ENCODE measurements at places on chromosomes 3 and 15.
A peak's percentile ranks its signal among the peaks of the same experiment; 100 is the strongest.

- DNase-seq: no peak
Measured at GRCh38 chr15:99427668-99428361, 138.0 kb upstream of the MEF2A start.

GRCh38 chr15:37058316-37058985, 41.9 kb downstream of the MEIS2 start:
- DNase-seq: no peak

DNA sequence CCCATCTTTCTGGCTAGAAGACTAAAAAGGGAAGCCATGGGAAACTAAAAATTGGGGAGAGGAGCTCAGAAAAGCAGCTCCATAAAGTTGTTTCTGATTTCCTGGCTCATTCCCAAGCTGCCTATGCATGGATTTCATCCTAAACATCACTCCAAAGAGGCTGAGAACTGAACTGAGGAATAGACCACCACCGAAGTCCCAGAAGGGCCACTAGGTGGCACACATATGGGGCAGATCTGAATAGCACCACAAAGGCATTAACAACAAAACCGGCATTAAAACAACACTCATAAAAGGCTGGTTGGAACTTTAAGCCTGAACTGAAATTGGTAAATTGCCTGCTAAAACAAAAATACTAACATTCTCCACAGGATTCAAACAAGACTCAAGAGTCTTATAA, 106.3 kb downstream of the PLD1 start:
- peak; percentile 17 for DNase-seq

DNA sequence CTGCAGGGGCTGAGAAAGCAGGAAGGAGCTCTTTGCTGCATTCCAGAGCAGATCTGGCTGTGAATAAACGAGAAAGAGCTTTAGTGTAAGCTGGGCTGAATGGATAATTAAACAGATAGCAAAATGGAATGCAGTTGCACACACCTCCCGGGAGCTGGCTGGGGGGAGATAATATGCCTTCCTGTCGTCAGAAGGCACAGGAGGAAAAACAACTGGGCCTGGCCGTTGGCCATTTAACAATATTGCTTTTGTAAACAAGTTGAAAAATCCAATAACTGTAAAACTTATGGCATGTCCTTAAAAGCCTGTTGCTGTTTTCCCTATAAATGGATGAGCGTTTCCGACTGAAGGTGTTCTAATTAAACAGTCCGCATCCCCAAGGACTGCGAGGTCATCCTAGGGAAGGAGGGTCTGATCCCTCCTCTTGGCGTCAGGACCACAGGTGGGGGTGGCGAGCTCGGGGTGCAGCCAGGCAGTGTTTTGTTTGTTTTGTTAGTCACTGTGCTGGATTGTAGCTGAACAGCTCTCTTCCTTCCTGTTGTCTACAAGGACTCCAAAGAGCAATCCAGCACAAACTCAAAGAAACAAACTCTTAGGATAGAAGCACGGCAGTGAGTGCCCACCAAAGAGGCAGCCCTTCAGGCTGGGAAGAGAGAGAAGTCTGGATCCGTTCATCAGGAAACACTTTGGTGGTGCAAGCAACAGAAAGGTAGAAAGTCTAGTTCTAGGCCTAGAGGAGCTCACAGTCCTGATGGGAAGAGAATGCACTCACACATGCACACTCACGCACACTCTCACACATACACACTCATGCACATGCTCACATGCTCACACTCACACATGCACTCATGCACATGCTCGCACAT, 133.4 kb upstream of the SMAD3 start:
- peak; percentile 33 for DNase-seq

- no peak for DNase-seq
Measured at GRCh38 chr3:182005219-182005618, 293.5 kb downstream of the SOX2 start.

DNA sequence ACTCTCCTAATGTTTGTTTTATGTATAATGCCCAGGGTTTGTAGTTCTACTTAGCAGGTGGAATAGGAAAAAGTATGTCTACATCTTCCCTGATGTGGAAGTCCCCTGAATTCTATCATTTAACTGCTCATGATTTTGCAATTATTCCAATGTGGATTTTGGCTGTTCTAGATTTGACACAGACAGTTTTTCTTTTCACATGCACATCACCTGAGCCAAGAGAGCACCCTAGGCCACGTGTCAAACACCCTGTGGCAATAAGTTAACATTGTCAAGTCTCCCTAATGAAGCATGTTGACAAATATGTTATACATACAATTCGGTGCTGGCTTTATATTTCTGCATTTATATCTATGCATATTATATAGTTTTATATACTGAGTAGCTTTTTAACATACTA, 70.0 kb upstream of the SUCLG2 start:
- DNase-seq: no peak

- no peak for DNase-seq
Measured at GRCh38 chr3:30795176-30795575, 99.3 kb downstream of the GADL1 start.

DNA sequence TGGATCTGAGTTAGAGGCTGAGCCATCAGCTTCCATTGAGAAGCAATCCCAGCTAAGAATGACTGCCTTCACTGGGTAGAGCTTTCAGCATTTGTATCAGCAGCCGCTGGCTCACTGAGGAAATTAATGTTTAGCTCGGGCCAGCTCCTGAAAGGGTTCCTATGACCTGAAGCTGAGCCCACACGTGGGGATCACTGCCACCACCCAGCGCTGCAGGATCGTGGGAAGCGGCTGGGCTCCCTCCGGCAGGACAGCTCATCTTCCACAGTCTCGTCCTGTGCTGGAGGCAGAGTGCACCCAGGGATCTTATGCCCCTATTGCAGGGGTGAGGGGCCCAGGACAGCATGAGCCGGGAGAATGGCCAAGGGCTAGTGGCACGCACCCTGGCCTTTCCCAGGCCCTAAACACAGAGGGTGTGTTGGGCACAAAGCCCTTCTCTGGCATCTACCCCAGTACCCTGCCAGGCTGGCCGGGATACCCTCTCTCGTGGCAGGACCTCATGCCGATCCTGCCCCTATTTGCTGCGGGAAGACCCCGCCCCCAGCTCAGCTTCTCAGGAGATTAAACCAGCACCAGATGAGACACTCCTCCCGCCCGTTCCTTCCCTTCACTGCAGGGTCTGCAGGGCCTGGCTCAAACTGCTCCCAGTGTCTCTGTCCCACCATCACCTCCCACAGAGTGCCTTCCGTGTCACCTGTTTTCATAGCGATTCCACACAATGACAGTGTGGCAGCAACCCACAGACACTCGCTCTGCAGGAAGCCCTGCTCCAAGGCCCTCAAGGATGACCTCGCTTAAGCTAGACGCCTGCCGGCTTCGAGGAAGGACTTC, 28.5 kb downstream of the KLHL25 start:
- no peak for DNase-seq

DNA sequence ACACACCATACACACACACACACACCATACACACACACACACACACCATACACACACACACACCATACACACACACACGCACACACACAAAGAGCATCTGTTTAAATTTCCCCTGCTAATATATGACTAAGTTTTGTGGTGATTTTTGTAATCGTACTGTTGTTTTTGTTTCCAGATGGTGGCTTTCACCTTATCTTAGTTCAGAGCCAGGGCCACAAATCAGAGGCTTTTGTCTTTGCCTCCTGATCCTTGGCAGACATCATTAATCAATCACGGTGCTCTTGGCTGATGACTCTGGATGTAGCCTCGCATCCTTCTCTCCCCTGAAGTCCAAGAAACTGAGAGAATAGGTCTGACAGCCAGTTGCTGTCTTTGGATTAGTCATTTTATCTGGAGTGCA, 52.1 kb downstream of the EDEM1 start:
- DNase-seq: no peak

- DNase-seq: no peak
Measured at GRCh38 chr15:61025781-61026180, 203.3 kb downstream of the RORA start.

DNA sequence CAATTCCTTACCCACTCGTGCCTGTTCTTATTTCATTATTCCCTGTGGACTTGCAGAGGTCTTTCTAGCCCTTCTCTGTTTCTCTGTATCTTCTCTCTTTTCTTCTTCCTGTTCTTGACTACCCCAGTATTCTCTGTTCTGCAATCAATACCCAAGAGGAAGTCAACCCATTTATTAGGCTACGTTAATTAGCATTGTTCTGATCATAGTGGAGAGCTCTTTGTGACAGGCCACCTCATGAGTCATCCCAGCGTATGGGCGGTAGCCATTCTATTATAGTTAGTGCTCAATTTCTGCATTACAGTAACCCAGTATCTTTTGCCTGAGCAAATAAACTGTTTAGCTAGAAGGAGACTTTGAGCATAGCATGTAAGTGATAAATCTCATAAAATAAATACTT, 259.5 kb upstream of the GRM7 start:
- DNase-seq: no peak

GRCh38 chr15:53758412-53758811, 1.1 kb downstream of the WDR72 start:
- DNase-seq: no peak

GRCh38 chr15:69766156-69766555, 313.5 kb downstream of the RPLP1 start:
- DNase-seq: no peak

- no peak for DNase-seq
Measured at GRCh38 chr15:74196175-74196574, 6.4 kb downstream of the STRA6 start.

- no peak for DNase-seq
Measured at GRCh38 chr3:97689962-97690361, 74.6 kb upstream of the ARL6 start.

DNA sequence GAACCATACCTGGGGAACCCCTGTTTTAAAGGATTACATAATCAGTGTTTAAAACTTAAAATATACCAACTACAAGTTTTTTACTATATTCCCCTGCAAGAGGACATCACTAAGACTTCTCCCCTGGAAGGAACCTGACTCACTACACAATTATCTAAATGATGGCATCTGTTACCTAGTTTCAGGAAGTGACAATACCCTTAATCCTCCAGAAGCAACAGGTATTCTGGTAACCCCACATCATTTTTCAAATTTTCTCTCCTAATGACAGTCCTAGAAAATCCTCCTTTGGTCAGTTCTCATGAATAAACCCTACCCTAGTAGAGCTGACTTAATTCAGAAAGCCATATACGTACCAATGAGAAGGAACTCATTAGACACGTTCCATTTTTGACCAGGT, 78.4 kb downstream of the RFX7 start:
- no peak for DNase-seq

GRCh38 chr15:63601704-63602185, 4.6 kb downstream of the FBXL22 start:
- DNase-seq: no peak

DNA sequence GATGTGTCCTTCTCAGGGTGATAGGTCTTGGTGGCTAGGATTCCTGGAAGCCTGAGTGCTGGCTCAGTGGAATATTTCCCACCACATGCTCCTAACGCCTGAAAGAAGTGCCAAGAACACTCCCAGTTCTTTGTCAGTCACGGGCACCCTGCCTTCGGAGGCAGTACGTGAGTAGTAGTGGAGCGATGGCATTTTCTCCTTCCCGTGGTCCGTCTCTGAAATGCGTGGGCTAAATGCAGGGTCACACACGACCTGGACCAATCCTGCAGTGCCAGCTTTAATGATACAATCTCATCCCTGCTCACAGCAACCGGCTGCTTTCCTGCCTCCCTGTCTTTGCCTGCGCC, 14.5 kb downstream of the H1-8 start:
- DNase-seq: no peak

DNA sequence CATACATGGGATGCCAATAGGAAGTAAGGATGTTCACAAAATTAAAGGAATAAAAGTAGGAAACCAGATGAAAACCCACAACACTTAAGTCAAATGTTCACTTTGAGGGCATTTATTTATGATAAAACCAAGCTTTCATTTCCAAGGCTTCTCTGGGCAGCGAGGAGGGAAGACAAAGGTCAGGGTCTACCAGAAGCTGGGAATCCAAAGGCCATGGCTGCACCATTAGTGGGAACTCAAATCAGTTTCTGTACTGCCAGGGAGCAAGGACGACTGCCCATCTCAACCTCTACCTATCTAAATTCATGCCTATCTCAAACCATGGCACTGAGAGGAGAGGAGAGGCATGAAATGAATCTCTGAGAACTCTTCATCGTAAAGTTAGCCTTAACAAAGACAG, 22.6 kb downstream of the PBRM1 start:
- no peak for DNase-seq

DNA sequence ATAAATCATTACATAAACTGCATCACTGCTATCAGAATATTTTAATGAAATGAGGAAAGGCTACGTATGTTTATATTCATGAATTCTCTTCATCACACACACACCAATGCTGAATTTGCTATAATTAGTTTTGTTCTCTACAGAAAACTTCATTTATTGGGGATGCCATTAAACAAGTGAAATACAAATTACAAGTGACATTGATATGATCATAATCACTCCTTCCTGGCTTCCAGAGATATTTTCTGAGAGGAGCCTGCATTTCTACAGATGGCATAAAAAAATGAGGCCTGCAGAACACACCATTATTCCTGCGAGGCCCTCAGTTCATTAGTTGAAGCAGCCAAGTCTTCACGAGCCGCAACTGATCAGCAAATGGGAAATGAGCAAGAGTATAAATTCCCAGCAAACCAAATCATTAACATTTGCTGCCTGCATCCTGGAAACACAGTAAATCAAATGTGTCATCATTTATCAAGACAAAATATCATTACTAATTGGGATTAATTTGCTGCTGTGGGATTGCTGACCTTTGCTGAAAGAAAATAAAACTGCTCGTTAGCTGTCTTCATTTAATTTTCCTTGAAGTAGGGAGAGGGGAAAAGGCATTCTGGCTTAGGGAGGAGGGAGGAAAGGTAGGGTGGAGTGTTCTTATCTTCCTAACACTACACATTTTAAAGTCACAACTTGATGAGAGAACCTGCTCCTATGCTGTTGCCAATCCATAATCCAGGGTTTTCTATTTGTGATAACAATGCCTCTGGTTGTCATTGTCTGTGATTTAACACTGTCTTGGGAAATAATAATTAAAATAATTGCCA, 921.9 kb downstream of the SQOR start:
- DNase-seq: no peak

DNA sequence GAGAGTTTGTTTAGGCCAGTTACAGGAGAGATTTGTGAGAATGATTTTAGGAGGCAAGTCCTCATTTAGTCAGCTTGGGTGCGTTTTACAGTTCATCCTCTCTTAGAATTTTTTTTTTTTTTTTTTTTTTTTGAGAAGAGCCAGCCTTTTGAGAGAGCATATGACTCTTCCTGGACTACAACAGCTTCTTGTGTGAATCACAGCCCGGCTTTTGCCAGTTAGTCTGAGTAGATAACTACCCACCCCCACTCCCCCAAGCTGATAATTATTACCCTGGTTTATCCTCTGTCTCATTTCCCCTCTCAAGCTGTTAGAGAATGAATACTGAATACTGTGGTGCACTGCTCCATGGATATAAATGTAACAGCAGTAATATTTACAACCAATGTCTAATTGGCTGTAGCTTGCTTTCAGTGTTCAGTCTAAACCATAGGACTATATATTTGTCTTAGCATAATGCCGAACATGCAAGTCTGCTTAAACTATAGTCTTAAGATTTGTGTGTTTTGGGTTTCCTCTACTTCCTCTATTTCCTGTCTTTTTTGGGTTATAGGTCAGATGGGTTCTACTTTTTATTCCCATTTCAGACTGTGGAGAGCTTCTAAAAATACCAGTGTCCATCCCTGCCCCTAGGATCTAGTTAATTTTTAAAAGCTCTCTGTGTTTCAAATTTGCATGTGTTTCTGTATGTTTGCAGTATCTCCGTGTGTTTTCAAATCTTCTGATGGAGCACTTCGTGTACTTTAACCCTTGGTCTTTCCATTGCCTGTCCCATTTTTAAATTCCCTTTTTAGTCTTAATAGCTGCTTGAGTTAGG, 8.0 kb downstream of the CHD2 start:
- DNase-seq: no peak

Measured in HFF-Myc (cell line).